ENCODE measurements at places on chromosomes 7 and 10. TPM values are rescaled to one million over a fixed set of nuclear protein-coding genes. Genes with fewer than 3 reads are reported as not detected.

AGR2 gene
- 120 TPM for total RNA-seq

PAX2 gene
- 0.18 TPM for total RNA-seq

PTEN gene
- 45.8 TPM for total RNA-seq

RSU1 gene
- total RNA-seq, result 100.0 TPM

UNCX gene
- not detected for total RNA-seq

WNT2 gene
- total RNA-seq, result not detected

AZGP1 gene
- not detected for total RNA-seq

TYW1B gene
- 3.0 TPM for total RNA-seq

NPC1L1 gene
- total RNA-seq, result 0.09 TPM

TEX36 gene
- not detected for total RNA-seq

ZNF425 gene
- 1.3 TPM for total RNA-seq

MAGI2 gene
- total RNA-seq, result 0.45 TPM

RAPGEF5 gene
- total RNA-seq, result 0.18 TPM

PAX4 gene
- total RNA-seq, result not detected

PPP1R9A gene
- 4.4 TPM for total RNA-seq

EPO gene
- not detected for total RNA-seq

NRBF2 gene
- total RNA-seq, result 20.4 TPM

PDLIM1 gene
- total RNA-seq, result 312 TPM

SRGN gene
- 99.3 TPM for total RNA-seq

ARHGEF5 gene
- 2.9 TPM for total RNA-seq

PDZD7 gene
- 0.70 TPM for total RNA-seq

All from A549 treated with dexamethasone at 1 μM for 4 hours (cell line).